ENCODE measurements at places on chromosomes 4 and X.

DNA sequence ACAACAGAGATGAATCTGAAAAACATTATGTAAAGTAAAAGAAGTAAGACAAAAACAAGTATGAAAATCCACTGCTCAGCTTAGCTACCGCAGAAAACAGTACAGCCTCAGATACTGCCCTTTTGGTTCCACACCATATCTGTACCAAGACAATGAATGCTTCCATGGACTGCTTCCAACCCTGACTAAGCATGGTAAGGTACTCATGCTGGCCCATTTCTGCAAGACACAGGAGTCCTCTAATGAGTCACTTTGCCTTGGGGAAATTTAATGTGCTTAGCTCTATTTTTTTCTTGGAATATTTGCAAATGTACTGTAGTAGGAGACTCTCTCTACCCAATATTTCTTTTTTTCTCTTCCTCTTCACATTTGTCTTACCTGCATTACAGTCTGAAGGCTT, 931.7 kb upstream of the HS3ST1 start:
- no peak for DNase-seq

DNA sequence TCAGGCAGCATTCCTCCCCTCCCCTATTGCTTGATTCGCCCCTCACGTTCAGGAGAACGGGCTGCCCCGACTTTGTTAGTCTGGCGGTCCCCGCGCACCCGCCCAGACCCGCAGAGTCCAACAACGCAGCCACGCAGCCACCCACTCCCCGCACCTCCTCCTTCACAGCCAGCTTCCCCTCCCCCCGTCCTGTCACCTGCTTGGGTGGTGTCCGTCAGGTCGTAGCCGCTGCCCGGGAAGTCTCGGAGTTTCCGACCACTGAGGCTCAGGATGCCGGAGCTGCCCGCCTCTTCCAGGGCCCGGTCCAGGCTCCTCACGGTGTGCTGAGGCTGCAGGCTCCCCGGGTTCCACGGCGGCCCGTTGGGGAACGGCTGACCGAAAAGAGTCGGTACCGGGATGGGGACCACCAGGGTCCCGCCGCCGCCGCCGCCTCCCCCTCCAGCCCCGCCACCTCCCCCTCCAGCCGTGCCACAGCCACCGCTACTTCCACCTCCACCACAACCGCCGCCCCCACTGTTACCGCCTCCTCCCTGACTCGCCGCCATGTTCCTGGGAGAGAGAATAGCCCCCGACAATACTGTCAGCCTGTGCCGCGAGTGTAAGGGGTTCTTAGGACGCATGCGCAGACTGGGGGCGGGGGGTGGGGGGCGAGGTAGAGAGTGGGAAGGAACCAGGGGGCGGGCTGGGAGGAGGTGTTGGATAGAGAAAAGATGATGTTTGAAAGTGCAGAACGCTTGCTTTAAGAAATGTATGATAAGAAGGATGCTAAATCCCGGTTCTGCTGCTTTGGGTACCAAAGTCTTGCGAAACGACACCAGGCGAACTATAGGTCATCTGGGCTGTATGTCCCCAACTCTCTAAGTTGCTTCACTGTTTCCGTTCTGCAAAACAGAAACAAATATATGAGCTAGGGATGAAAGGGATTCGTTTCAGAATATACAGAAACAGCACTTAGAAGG, at the start of gene LRCH2:
Gene LRCH2 (minus strand): TSS at position 600 of the 959 bp plus-strand sequence. CDS start 55 bp downstream, at position 545.
- no peak for DNase-seq

DNA sequence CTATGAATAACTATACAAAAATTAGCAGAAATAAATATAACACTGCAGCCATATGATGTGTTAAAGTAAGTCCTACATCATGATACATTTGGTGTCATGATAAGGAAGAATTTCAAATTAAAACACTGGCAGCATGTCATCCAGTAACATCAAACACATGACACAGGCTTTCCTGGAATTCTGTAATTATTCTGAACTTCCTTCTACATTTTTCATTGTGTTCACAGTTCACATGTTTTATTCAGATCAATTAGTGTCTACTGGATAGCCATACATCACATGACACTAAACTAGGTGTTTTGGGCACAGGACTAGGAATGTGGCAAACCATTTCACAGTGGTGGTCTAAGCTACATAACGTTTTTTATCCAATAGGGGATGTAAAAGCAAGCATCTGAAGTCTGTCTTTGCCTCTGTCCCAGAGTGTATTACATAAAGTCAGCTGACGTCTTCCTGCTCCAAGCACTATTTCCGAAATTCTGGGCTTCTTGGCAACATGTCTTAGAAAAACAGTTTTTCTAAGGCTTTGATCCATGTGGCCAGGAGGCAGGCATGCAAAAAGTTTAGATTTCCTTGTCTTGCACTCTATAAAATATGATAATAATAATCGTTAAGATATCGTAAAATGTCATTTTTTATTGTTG, 707.9 kb downstream of the CENPC start:
- no peak for DNase-seq

- DNase-seq = no peak
Observed at GRCh38 chrX:9907645-9908387, 59.3 kb upstream of the CLDN34 start.

DNA sequence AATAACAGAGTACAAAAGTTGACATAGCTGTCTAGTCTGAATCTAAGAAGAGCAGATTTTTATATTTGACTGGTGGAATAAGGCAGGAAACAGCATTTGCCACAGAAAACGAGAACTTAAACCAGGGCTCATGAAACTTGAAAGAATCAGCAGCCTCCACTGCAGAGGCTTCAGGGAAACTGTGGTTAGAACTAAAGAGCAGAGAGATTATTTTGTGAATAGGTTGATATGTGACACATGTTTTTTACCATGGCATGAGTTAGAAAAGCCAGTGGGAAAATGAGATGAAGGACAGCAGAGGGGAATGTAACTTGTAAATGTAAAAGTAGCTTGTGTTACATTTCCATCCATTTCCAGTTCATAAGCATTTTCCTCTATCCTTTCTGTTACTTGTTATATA, 63.7 kb upstream of the CAMK2D start:
- DNase-seq = no peak

DNA sequence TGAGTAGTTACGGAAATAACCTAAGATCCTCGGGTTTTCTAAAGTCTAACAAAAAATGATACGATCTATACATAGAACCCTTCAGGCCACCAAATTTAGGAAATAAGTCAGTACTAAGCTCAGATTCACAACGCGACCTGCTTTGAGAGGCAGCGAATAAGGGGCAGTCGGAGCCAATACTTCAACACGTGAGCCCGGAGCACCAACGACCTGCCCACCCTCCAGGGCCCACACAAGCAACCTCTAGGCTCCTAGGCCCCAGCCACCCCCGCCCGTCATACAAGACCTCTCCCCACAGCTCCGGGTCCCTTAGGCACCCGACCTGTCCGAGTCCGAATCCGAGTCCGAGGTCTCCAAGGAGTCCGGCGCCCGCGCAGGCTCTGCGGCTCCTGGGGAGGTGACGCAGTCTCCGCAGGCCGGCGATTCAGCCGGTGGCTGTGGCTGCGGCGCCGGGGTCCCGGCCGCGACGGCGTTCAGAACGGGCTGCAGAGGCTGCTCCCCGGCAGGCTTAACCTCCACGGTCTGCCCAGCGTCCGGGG, 580 bp downstream of the NAF1 start:
- no peak for DNase-seq

GRCh38 chr4:75820197-75820596, 82.1 kb downstream of the PPEF2 start:
- no peak for DNase-seq

GRCh38 chrX:13938051-13938828, 91.5 kb downstream of the GEMIN8 start:
- no peak for DNase-seq

GRCh38 chr4:161197912-161198311, 965.9 kb downstream of the FSTL5 start:
- no peak for DNase-seq

- DNase-seq = no peak
Observed at GRCh38 chrX:7146703-7147412, 654 bp upstream of the STS start.

DNA sequence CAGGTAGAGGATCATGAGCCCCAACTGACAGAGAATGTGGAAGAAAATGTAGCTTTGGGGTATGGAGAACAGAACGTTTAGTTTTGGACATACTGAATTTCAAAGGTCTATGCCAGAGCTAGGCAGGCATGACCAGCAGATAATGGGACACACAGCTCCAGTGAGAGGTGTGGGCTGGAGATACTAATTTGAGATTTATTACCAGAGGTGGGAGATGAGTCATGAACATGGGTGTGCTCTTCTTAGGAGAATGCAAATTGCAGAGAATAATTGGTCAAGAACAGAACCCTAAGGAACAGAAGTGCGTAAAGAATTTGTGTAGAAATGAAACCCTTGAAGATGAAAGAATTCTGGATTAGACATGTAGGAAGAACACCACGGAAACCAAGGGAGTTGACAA, 125.2 kb downstream of the PACRGL start:
- DNase-seq = no peak

DNA sequence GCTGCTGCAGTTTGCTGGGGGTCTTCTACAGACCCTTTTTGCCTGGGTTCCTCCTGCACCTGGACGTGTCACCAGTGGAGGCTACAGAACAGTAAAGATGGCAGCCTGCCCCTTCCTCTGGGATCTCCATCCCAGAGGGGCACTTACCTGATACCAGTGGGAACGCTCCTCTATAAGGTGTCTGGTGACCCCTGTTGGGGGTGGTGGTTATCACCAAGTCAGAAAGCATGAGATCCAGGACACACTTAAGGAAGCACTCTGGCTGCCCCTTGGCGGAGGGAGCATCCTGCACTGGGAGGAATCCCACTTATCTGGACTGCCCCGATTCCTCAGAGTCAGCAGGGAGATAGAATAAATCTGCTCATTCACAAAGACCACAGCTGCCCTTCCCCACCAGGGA, 218.9 kb upstream of the GALNTL6 start:
- no peak for DNase-seq

DNA sequence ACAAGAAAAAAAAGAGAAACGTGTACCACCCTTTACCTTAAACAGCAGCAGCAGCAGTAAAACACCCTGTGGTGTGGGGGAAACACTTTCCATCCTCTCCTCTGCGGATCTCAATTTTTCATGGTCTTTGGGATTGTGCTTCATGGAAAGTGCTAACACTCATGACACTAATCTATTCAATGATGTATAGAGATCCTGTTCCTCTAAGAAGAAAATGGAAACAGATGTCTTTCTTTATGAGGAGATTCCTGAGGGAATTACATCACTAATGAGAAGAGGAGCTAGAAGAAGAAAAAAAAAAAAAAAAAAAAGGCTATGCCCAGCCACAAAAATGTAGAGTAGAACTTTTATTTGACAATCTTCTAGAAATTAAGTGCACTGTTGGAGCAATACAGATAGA, 62.9 kb upstream of the NDST3 start:
- DNase-seq = no peak

GRCh38 chr4:141240259-141240658, 19.6 kb downstream of the ZNF330 start:
- DNase-seq = no peak

DNA sequence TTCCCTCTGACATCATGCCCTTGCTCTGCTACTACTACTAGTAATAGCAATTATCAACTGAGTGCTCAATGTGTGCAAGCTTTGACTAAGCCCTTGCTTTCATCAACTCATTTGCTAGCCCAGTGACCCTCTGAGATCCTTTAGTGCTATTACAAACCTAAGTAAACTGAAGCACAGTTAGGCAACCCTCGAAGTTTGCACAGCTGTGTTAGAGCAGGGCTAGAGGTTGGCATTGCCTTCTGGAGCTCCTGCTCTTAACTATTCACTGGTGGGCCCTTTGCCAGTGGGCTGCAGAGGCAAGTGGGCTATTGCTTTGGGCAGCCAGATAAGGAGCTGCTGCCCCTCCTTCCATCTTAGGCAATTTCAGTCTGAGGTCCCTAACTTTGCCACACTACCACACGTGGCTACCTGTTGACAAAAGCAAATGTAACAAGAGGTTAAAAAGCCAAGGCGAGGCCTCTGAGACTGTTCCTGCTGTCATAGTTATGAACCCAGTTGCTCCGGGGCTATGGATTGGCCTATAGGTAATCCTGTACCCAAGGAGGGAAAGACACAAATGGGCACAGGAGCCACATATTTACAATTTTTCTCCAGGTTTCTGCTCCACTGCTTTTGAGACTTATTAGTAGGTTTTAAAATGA, 41.5 kb upstream of the ANKRD50 start:
- DNase-seq = peak; percentile 59

DNA sequence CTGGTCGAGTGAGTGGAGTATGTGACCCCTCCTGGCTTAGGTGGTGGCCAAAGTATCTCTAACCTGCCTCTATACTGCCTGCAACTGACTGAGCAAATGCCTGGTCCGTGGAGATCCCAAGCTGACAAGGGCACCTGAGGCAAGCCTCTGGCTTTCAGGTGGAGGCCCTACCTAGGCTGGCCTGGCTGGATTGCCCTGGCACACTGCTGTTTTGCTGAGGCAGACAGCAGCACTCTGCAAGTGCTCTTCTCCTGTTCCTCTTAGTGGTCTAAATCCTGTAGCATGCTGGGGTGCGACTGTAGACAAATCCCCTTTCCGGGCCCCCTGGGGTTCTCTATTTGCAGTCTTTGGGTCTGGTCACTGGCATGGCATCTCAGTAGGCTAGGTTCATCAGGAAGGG, 44.8 kb downstream of the PNMA5 start:
- DNase-seq = no peak

- DNase-seq = no peak
Observed at GRCh38 chr4:163967710-163968109, 473.2 kb downstream of the TMA16 start.

- no peak for DNase-seq
Observed at GRCh38 chr4:189656641-189657040, 284.0 kb upstream of the FRG1 start.

DNA sequence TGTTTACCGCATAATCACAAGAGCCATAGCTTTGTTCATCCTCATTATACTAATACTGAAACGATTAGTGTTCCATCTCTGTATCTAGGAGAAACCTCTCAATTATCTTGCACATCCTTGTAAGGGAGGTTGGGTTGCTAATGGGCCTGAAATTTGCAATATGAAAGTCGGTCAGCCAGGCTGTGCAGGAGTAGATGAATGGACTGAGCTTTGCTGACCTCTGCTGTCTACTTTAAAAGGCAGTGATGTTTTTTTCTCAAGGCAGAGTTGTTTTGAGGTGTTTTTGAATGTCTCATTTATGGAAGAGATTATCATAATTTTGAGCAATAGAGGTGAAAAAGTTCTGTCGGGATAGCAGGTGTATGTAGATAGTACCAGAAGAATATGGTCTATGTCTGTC, 47.9 kb upstream of the LINC00632 start:
- no peak for DNase-seq

- DNase-seq = no peak
Observed at GRCh38 chr4:20178902-20179576, 72.7 kb upstream of the SLIT2 start.

DNA sequence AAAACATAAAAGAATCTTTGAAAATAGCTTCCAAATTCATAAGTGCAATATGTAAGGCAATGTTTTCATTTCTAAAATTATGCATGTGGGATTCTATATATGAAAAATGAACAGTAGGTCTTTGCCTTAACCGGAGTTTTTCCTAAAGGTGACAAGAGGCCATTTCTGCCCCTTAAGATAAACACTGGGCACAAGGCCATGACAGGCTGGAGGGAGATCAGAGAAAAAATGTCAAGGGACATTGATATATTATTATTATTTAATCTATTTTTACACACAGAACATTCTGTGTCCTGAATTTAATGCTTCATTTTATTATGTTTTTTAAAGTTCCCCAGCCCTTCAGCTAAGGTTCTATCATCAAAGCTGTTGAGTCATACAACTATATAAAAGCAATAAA, 118.8 kb downstream of the CHM start:
- no peak for DNase-seq
